ENCODE measurements at places on chromosomes 11 and 22.

GRCh38 chr11:80034801-80035200 is 594.0 kb upstream of the TENM4 start:
- no peak for DNase-seq

- peak; percentile 56 for DNase-seq
Measured at GRCh38 chr22:50530877-50531545, 1.2 kb upstream of the TYMP start.

DNA sequence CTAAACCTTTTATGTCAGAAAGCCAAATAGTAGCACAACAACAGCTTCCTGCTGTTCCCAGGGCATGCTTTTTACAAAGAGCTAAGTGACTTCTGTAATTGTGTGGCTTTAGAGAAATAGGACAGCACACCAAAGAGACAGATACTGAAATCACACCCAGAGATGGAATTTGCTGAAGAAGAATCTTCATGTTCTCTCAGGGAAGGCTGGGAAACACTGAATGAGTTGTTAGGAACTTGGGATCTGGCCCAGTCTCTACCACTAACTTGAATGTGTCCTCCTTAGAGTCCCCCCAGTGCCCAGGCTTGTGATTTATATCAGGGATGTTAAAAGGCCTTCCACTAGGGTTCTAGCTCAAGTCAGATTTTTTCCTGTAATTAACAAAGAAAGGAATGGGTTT is 175.2 kb downstream of the DBX1 start:
- no peak for DNase-seq

DNA sequence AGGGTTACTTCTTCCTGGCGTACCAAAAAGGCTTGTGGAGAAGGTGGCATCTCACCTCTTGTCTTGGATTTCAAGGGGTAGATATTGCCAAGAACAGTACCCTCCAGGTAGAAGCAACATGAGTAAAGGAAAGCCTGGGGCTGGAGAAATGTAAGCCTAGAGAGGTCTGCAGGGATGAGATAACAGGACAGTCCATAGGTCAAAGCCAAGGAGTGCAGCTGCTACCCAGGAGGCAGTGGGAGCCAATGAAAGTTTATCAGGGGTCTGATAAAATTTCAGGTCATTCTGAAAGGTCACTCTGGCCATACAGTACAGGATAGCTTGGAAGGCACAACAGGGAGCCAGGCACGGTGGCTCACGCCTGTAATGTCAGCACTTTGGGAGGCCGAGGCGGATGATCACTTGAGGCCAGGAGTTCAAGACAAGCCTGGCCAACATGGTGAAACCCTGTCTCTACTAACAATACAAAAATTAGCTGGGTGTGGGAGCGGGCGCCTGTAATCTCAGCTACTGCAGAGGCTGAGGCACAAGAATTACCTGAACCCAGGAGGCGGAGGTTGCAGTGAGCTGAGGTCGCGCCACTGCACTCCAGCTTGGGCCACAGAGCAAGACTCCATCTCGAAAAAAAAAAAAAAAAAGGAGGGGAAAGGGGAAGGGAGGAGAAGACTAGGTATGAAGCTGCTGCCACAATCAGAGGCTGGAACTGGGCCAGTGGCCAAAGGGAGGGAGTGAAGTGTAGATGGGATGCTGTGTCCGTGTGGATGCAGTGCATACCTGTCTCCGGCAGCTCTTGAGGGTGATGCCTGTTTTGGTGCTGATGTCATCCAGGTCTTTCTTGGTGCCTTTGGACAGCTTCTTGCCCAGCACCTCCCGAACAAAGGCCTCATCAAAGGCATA is 1.2 kb downstream of the FIBP start:
- no peak for DNase-seq

- DNase-seq: no peak
Measured at GRCh38 chr11:60477035-60477445, 15.5 kb upstream of the MS4A12 start.

GRCh38 chr11:18173225-18173866 is 709 bp downstream of the MRGPRX4 start:
- DNase-seq: no peak

DNA sequence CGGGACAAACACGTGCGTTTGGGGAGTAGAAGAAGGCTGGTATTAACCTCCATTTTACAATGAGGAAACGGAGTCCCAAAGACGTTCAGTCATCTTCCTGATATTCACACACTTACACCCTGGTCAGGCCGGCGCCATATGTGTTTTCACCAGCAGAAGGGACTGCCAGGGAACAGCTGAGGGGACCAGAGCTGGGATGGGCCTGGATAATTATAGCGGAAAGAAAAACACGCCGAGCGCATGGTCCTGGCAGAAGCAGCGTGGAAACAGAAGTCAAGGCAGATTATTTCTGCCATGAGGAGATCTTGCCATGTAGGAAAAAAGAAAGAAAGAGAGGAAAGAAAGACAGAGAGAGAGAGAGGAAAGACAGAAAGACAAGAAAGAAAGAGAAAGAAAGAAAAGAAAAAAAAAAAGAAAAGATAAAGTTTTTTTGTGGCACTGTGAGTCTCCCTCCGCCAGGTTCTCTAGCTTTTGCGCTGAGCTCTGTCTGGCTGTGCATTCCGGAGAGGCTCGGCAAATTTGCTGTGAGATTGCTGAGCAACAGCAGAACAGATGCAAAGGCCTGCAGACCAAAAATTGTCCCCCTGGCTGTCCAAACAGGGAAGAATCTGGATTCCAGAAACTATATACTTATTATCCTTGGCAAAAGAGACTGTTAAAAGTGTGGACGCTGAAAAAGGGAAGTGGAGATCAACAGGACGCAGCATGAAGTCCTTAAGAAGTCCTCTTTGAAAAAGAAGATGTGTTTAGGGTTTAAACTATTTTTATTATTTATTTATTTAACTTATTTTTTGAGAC is 1.3 kb upstream of the UCP2 start:
- no peak for DNase-seq

DNA sequence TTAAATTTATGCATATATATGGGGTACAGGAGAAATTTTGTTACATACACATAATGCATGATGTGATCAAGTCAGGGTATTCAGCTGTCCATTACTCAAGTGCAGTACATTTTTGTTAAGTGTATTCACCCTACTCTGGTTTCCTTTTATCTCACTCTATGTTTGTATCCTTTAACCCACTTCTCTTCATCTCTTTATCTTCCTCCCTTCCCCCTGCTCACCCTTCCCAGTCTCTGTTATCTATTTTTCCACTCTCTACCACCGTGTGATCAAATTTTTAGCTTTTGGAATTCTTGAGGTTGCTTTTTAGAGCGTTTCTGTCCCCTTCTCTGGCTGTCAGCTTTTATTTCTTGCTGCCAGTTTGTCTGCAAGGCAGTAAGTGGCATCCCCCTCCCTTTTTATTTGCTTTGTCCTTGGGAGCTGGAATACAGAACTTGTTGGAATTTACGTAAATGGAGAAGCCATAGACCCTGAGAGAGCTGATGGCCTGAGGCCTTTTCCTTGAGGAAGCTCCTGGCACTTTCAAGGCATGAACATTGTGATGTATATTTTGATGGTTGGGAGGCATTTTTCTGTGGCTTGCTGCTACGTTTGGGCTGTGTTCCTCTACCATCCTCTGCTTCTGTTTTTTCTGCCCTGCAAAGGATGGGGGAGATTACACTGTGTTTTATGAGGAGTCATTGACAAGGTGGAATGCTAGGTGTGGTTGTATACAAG is 148.6 kb downstream of the LDLRAD3 start:
- no peak for DNase-seq

- peak; percentile 68 for DNase-seq
Measured at GRCh38 chr11:118929501-118930093, 3.9 kb upstream of the BCL9L start.

GRCh38 chr11:16395601-16396000 is 39.3 kb upstream of the SOX6 start:
- DNase-seq: no peak

- DNase-seq: no peak
Measured at GRCh38 chr11:47225552-47226400, 11.0 kb downstream of the DDB2 start.

- no peak for DNase-seq
Measured at GRCh38 chr11:61034111-61034510, 62.6 kb downstream of the CD6 start.

- DNase-seq: no peak
Measured at GRCh38 chr11:121466063-121466794, 13.5 kb upstream of the SORL1-AS1 start.

- no peak for DNase-seq
Measured at GRCh38 chr11:65116370-65117205, 913 bp downstream of the ZNHIT2 start.

DNA sequence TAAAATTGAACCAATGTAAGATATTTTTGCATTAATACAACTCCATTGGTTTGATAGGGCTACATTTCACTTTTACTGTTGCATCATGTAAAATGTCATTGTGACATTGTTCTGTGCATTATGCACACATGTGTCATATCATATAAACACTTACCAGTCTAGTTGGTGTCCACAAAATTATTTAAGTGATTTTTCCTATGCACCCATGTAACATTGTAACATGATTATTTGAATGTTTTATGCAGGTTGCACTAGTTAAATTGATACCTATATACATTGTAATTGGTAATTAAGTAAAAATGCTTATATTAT is 9.6 kb upstream of the BIRC3 start:
- DNase-seq: no peak

- no peak for DNase-seq
Measured at GRCh38 chr11:109439684-109440083, 17.7 kb downstream of the C11orf87 start.

DNA sequence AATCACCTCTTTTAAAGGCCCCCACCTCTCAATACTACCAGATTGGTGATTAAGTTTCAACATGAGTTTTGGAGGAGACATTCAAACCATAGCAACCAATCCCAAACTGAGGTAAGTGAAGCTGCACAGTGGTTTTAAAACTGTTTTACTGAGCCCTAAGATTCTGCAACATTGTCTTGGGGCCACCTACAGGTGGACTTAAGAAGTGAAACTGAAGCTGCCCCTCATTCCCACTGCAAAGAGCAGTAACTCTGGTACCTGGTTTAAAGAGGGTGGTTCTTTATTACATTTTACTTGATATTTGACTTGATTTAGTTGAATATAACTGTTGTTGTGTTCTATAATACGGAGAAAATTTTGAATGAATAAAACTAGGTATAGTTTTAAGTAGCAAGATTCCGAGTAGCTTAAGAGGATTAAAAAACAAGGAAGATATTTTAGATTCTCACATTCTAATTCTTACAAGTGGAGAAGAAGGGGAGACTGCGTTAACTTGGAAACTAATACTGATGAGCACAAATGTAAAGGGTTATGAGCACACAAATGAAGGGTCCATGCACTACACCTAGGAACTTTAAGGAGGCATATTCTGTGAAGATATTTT is 26.7 kb downstream of the SYT9 start:
- no peak for DNase-seq

GRCh38 chr11:98234698-98235097 is 786.1 kb upstream of the CNTN5 start:
- no peak for DNase-seq

DNA sequence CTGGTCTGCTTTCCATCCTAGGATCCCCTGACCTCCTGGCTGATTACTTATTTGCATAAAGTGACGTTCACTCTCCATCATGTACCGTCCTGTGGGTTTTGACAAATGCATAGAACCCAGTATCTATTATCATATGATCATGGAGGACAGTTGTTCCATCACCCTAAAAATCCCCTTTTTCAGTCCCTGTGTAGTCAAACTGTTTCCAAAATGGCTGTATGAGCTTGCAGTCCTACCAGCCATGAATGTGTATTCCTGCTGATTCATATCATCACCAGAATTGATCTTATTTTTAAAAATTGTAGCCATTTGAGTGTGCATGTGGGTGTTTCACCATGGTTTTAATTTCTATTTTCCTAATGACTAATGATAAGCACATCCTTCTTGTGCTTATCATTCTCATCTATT is 108.8 kb downstream of the MPPED1 start:
- DNase-seq: no peak

DNA sequence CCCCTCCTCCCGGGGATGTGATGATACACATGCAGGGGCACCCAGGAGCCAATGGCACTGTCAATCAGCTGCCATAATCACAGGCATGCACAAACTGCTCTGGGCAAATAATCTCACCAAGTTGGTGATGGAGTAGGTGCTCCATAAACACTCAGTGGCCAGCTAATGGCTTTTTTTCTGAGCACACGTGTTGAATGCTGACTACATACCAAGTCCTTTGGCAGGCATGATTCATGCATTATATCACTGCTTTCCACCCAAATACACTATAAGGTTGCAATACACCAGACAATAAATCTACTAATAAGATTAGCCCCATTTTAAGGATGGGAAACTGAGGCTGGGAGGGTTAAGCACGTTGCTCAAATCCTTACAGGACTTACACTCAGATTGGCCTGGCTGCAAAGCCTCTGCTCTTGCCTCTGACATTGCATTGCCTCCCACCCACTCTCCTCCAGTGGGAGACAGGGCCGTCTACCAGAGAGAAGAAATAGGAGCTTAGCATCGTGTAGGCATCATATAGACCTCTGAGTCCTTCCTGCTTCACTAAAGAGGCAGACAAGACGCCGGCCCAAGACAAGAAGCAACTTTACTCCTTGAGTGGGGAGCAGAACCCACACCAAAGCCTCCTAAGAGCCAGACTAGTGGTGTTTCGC is 32.7 kb upstream of the ACCSL start:
- no peak for DNase-seq

GRCh38 chr11:61617515-61617914 is 36.6 kb upstream of the SYT7 start:
- no peak for DNase-seq

GRCh38 chr11:111586388-111586831 is 15.8 kb upstream of the SIK2 start:
- DNase-seq: no peak

- DNase-seq: no peak
Measured at GRCh38 chr11:26344647-26345046, 12.7 kb downstream of the ANO3 start.

DNA sequence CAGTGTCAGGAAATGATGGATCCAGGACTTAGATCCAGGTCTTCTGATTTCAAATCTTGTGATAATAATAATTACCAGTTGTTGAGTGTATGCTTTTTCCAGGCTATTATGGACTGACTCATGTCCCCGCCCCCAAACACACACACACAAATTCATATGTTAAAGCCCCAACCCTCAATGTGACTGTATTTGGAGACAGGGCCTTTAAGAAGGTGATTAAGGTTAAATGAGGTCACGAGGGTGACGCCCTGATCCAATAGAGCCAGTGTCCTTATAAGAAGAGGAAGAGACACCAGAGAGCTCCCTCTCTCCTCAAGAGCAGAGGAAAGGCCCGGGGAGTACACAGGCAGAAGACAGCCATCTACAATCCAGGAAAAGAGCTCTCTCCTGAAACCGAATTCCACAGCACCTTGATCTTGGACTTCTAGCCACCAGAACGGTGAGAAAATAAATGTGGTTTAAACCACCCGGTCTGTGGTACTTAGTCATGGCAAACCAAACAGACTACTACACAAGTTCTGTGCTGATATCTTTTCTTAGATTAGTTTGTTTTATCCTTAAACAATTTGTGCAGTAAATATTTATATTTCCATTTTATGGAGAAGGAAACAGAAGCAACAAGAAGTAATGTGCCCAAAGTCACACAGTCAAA is 8.2 kb downstream of the TMPRSS5 start:
- DNase-seq: no peak
